ENCODE measurements at places on chromosomes 5 and 9. TPM values are rescaled to one million over a fixed set of nuclear protein-coding genes. Genes with fewer than 3 reads are reported as not detected.

Gene PRRC1
- total RNA-seq, result 71.4 TPM

Gene LRRC14B
- total RNA-seq, result 0.44 TPM

Gene HAPLN1
- total RNA-seq, result 3.3 TPM

Gene F2RL2
- total RNA-seq, result 0.69 TPM

Gene PHYHD1
- 24.3 TPM for total RNA-seq

Gene PCDHB16
- total RNA-seq, result 0.07 TPM

Gene PGM5
- total RNA-seq, result 0.14 TPM

Gene ZNF658
- total RNA-seq, result 1.9 TPM

Gene NTNG2
- 2.3 TPM for total RNA-seq

Gene ZNF367
- 12.3 TPM for total RNA-seq

Gene RNF183
- not detected for total RNA-seq

Gene PITX1
- total RNA-seq, result not detected

Gene COL5A1
- total RNA-seq, result 10.1 TPM

Gene TERT
- 27.1 TPM for total RNA-seq

Gene GABBR2
- 0.66 TPM for total RNA-seq

Gene TSPAN17
- 50.7 TPM for total RNA-seq

Gene OR1J2
- total RNA-seq, result not detected

Gene SPINK7
- not detected for total RNA-seq

Gene C8G
- total RNA-seq, result not detected

Gene CAMK4
- total RNA-seq, result 2.5 TPM

Gene TNC
- 69.1 TPM for total RNA-seq

Gene NEURL1B
- 4.7 TPM for total RNA-seq

Gene GABRB2
- 4.7 TPM for total RNA-seq

Gene TXNDC8
- total RNA-seq, result not detected

Gene ZNF883
- 0.21 TPM for total RNA-seq

Gene PCA3
- not detected for total RNA-seq

Gene NR2F1-AS1
- 1.8 TPM for total RNA-seq

Gene ZNF608
- 61.6 TPM for total RNA-seq

Gene AFAP1L1
- total RNA-seq, result 2.2 TPM

Gene ANKRD34B
- total RNA-seq, result 0.03 TPM

Gene CTNNA1
- 352 TPM for total RNA-seq

Gene RAB3C
- 11.5 TPM for total RNA-seq

Gene STPG3
- not detected for total RNA-seq

Gene PCDHA3
- total RNA-seq, result not detected

Gene PCDHA9
- total RNA-seq, result 0.03 TPM

Gene MARVELD2
- total RNA-seq, result 15.6 TPM

Gene LCN10
- total RNA-seq, result 0.76 TPM

Gene ADAMTS12
- 3.0 TPM for total RNA-seq

Gene ENTREP1
- total RNA-seq, result 7.5 TPM

All from H7 (cell line).